ENCODE measurements at places on chromosomes 6 and 20. TPM values are rescaled to one million over a fixed set of nuclear protein-coding genes. Genes with fewer than 3 reads are reported as not detected.

DNA sequence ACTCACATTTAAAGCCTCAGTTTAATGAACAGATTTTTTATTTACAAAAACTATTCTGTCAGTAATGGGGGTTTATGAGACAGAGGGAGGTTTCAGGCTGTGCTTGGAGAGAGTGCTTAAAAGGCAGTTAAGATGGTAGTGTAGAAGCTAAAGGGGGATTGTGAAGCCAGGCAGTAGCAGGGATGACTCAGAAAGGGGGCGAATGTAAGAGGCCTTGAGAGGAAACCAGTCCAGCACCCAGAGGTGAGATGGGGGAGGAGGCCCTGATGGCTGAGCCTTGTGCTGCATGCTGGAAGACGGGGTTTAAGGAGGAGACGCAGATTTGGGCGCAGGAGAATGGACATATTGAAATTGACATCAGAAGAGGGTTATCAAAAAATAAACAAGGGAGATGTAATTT, 6.6 kb upstream of the SERPINB9 start:
- DNase-seq, result no peak

DNA sequence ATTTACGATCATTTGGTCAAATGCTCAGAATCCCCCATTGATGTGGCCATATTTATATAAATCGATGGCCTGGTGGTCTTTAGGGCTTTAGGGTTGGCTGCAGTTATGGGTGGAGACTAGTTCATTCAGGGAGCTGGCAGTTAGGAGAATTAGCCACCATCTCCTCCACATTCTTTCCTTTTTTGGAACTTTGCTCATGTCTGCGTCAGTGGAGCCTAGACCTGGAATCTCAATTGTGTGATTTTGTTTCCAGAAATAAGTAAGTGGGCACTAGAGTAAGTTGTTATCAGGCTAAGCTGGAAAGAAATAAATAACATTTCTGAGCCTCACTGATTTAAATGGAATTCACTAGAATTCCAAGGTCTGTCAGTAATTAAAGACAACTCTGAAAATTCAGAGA, 29.0 kb upstream of the ELOVL5 start:
- no peak for DNase-seq

DNA sequence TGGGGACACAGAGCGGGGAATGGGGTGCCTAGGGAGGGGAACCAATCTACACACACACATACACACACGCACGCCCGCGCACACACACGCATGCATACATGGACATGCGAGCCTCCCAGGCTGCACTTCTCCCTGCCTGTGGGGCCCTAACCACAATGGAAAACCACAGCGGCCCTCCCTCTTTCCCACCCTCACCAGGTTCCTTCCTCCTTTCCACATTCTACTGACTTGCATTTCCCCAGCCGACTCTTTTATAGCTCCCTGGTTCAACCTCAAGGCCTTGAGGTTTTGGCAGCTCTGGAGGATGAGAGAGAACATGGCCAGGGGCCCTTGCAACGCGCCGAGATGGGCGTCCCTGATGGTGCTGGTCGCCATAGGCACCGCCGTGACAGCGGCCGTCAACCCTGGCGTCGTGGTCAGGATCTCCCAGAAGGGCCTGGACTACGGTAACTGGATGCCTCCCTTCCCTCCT, at the start of gene BPI:
Gene BPI (plus strand): TSS at position 249 of the 472 bp plus-strand sequence. CDS start 68 bp downstream, at position 317.
- DNase-seq, result no peak

- DNase-seq, result no peak
Observed at GRCh38 chr6:70176842-70177550, 125.9 kb downstream of the COL9A1 start.

GRCh38 chr20:58184984-58185383, 43.5 kb downstream of the ANKRD60 start:
- no peak for DNase-seq

DNA sequence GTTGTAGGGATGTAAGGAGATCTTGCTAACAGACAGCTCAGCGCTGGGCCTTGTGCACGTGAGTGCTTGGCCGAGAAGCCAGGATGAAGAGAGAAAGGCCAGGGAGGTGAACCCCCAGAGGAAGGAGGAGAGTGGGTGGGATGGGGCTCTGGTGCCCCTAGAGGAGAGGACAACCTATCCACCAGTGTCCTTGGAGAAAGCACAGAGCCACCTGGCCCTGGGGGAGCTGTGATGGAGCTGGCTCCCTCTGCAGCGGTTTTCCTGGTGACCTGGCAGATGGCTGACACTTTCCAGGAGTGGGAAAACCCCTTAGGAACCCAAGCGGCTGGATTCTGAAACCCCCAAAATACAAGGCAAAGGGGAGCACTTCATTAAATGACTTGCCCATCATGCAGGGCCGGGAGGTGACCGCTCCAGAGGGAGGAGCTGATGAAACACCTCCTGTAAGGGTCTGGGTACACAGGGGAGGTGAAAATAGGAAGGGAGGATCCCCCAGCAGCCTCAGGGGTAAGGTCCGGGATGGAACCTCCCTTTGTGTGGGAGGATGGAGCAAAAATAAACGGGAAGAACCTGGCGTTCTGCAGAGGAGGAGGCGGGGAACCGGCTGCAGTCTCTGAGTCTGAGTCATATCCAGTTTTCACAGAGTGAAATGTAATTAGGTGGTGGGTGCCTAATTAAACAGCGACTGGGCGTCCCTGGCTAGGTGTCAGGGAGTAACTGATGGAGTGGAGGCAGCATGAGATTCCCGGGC, 80.4 kb downstream of the SULF2 start:
- DNase-seq, result no peak

- DNase-seq, result peak; percentile 7
Observed at GRCh38 chr6:170583756-170584180, 669 bp downstream of the PDCD2 start.

DNA sequence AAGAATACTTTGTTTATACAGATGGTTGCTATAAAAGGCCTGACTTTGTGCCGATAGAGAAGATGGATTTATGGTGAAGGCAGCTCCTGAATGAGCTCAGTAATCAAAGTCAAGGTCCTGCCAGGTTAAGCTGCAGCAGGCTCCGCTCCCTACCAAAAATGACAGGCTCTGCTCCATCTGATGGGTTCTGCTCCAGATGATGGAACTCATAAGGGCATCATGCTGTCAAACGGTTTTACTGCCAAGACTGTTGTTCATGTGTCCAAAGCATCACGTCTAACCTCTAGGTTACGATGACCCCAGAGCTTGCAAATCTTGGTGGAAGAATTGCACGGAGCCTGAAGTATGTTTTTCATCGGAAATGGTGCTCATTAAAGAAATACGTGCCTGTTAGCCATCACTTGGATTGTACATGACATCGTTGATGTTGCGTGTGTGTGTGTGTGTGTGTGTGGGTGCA, 19.2 kb upstream of the PTGIS start:
- no peak for DNase-seq

- DNase-seq, result no peak
Observed at GRCh38 chr20:19920381-19921138, 96.6 kb upstream of the NAA20 start.

GRCh38 chr6:26319405-26320128, 45.4 kb upstream of the BTN3A2 start:
- no peak for DNase-seq

DNA sequence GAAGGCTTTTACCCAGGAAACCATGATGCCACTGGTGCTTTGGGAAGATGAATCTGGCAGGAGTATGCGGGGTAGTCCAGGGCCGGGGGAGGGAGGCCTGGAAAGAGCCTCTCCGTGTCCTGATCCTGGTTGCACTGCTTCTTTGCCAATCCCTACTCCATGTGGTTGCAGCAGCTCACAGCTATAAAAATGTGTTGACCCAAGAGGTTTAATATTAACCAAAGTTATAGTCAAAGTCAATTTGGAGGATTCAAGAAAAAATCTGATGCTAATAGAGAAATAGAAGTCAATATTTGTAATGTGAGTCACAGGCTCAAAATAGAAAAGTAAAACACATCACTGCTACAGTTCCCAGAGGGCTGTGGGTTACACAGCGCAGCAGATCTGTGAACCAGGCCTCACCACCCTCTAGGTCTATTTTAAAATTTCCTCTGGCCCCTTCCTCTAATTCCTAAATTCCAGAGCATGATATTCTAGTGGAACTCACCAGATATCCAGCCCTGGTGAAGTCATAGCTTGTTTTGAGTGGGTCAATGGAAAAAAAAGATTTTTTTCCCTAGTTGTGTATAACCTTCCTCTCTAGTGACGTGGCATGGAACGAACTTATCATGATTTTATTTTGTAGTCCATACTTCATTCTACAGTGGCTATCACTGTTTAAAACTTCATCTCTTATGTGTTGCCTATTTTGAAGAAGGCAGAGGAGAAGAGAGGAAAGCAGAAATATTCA, 63.2 kb upstream of the BMP2 start:
- no peak for DNase-seq

DNA sequence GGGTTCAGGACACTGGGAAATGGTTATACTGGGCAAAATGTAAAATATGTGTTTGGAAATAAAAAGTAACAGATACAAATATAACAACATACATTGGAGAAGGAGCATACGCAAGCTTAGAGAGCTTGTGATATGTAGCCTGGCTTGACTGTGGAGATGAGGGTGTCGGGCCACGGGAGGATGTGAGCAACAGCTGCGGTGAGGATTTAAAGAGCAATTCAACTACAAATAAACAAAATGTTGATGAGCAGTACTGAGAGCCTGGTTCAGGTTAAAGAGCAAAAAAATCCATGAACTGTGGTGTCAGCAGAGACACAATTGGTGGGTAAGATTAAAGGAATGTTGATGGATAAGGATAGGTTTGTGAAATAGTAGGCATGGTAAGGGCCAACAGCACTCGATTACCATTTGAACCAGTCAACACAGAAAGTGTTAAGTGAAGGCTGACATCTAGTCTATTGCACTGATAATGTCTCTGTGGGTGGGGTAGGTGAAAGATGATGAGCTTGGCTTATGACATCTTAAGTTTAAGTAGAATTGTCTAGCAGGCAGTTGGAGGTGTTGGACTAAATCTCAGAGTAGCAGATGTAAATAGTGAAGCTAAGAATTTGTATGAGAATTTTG, 723.2 kb downstream of the EPM2A start:
- DNase-seq, result no peak

DNA sequence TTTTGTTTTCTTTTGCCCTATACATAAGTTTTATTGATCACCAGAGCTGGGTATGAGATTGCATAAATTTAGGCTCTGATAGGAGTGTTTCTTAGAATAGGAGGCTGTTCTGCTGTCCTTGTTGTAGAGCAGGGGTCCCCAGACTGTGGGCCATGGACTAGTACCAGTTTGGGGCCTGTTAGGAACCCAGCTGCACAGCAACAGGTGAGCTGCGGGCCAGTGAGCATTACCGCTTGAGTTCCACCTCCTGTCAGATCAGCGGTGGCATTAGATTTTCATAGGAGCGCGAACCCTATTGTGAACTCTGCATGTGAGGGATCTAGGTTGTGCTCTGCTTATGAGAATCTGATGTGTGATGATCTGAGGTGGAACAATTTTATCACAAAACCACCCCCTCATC, 26.2 kb downstream of the PHF3 start:
- no peak for DNase-seq

- DNase-seq, result no peak
Observed at GRCh38 chr6:20900389-20901160, 366.3 kb downstream of the CDKAL1 start.

- no peak for DNase-seq
Observed at GRCh38 chr6:47256361-47256760, 53.3 kb downstream of the TNFRSF21 start.

- no peak for DNase-seq
Observed at GRCh38 chr6:7256785-7257184, 56.2 kb downstream of the SSR1 start.

- DNase-seq, result no peak
Observed at GRCh38 chr20:63186084-63186483, 29.8 kb downstream of the YTHDF1 start.

- DNase-seq, result no peak
Observed at GRCh38 chr20:48015141-48015910, 230.0 kb upstream of the SULF2 start.

- DNase-seq, result no peak
Observed at GRCh38 chr20:58650181-58650775, 805 bp upstream of the STX16 start.

GRCh38 chr20:34362502-34363061, 491 bp upstream of the ITCH start:
- no peak for DNase-seq

GRCh38 chr6:54112151-54112650, 958 bp downstream of the MLIP start:
- peak; percentile 53 for DNase-seq

GRCh38 chr20:4730780-4731179, 9.1 kb downstream of the PRND start:
- DNase-seq, result no peak

DNA sequence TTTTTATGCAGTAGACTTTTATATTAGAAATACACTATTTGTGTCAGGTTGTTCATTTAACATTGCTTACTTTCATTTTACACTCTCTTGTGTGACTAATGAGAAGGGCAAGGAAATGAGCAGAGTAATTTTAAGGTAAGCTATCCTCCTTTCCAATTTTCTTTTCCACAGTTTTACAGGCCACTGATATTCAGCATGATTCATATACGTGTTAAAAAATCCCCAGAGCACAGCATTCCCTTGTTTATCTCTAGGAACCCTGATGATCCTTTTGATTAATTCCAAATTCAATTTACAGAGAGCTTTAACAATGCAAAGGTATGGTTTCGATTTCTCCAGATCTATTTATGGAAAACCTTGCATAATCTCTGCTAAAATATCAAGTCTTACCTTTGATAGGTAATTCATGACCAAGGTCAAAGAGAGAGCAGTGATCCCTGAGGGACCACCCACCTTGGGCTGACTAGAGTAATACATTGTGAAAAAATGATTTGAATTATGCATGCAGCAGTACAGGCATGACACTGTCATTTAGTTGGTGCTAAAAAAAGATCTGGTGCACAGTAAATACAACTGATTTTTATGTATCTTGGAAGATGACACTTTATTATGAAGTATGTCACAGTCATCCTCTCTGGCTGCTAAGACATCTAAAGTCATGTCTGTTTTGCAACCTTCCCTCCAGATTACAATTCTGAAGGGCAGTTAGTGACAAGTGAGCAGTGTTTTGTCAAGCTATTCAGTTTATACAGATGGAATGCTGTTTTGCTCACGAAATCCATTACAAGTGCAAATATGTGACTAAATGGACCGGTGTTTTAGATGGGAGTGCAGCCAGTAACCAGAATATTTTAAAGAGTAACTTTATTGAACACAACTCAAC, 736.6 kb downstream of the EPHA7 start:
- DNase-seq, result no peak

The ZGPAT gene
- 24.8 TPM for polyA plus RNA-seq

The GABRR1 gene
- polyA plus RNA-seq, result not detected

The MLIP gene
- not detected for polyA plus RNA-seq

The SNAP25 gene
- polyA plus RNA-seq, result not detected

The OTOR gene
- not detected for polyA plus RNA-seq

The BANF2 gene
- not detected for polyA plus RNA-seq

The SMOC2 gene
- polyA plus RNA-seq, result 0.21 TPM

The SLC22A7 gene
- not detected for polyA plus RNA-seq

The ZBP1 gene
- polyA plus RNA-seq, result 0.08 TPM

The PDE7B gene
- not detected for polyA plus RNA-seq

The TUBB2B gene
- 0.85 TPM for polyA plus RNA-seq

All from foreskin keratinocyte (primary cell).